ENCODE measurements at places on chromosomes 2 and 18.
A peak's percentile ranks its signal among the peaks of the same experiment; 100 is the strongest.

GRCh38 chr2:191854382-191855372 is 7.8 kb upstream of the CAVIN2 start:
- no peak for DNase-seq

DNA sequence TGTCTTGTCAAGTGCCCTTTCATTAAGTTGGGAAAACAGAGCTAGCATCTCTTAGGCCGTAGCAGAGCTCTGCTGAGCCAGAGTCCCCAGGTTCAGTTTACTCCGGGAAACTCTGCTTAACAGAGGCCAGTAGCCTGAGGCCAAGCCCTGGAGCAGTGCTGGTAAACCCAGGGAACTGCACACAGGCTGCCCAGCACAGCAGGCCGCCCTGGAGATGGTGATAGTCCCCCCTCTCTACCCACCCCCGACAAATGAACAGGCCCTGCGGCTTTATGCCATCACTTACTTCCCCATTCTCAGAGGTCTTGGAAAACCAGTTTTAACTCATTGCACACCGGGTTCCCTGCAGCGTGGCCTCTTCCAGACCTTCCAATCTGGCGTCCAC is 3.5 kb downstream of the CNNM4 start:
- DNase-seq, result no peak

GRCh38 chr2:127636248-127637235 is 9.4 kb upstream of the GPR17 start:
- no peak for DNase-seq

DNA sequence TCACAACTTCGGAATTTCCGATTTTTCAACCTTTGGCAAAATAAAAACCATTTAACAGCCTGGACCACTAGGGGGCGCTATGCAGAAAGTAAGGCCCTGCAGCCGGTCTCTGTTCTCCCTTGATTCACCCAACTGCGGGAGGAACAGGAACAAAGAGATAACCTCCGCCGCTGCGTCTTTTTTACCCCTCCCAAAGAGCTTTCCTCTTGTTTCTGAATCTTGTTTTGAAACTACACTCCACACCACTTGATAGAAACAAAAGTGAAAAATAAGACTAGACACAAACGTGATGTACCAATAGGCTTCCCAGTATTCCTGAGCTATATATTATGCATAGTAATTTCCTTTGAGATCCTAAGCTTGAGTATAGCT is 231.2 kb downstream of the MYO3B start:
- peak; percentile 57 for DNase-seq

DNA sequence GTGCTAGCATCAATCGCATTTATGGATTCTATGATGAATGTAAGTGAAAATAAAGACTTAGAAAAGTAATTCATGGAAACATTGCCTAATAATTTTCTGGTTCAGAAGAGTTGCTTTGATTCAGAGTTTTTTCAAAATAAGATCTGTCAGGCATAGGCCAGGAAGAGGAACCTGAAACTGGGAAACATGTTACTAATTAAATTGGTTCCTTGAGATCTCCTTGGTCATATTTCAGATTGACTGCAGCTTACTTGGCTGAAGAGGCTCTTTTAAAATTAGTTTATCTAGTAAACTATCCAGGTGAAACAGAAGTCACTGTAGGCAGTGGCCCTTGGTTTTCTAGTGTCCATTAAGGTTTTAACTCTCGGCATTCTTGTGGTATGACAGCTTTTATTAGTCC is 27.4 kb downstream of the PPP1CB start:
- no peak for DNase-seq

GRCh38 chr18:48028696-48029095 is 98.2 kb upstream of the SMAD2 start:
- no peak for DNase-seq

GRCh38 chr2:84886791-84887190 is 5.9 kb upstream of the TRABD2A start:
- DNase-seq, result no peak

DNA sequence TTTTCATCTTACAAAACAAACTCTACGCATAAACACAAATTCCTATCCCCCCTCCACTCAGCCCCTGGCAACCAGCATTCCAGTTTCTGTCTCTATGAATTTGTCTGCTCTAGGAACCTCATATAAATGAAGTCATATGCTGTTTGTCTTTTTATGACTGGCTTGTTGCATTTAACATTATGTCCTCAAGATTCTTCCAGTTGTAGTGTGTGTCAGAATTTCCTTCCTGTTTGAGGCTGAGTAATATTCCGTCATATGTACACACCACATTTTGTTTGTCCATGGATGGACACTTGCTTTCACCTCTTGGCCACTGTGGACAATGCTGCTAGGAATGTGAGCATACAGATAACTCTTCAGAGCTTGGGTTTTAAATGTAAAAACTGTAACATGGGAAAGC is 272.1 kb downstream of the GBX2 start:
- DNase-seq, result no peak

GRCh38 chr2:204004912-204005311 is 68.3 kb downstream of the ICOS start:
- DNase-seq, result no peak

- no peak for DNase-seq
These were observed 63.1 kb upstream of the KLHL14 start for GRCh38 chr18:32835951-32836350.

DNA sequence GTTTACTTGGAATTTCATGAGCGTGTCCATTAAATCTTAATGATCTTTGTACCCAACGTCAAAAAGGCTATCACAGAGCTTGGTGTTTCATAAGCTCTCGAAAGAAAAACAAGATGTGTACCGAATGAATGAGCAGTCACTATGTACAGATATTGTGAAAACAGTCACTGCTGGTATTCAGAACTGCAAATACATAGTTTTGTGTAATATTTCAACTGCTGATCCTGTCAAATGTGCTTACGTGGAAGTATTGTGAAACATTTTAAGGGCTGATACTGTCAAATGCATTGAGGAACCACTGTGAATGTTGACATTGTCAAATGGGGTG is 184.2 kb upstream of the KLHL29 start:
- no peak for DNase-seq

DNA sequence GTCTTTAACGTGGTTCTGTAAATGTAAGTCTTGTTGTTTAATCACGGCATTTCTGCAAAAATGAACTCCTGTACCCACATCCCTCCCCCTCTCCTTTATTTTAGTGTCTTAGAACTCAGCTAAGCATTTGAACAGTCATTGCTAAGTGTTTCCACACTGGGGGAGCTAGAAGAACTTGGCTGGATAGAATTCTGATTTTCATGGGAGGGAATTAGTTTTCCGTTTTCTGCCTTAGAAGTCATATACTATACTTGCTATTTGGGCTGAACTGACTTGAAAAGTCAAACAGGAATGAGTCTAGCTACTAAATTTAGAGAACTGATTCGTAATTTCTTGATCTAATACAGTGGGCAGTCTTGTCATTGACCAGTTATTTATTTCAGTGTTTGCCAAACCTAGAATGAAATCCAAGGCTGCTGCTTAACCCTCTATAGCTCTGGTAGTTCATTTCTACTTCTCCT is 61.1 kb downstream of the FMNL2 start:
- no peak for DNase-seq

- DNase-seq, result no peak
These were observed 30.2 kb downstream of the ITGB1BP1 start for GRCh38 chr2:9392898-9393765.

DNA sequence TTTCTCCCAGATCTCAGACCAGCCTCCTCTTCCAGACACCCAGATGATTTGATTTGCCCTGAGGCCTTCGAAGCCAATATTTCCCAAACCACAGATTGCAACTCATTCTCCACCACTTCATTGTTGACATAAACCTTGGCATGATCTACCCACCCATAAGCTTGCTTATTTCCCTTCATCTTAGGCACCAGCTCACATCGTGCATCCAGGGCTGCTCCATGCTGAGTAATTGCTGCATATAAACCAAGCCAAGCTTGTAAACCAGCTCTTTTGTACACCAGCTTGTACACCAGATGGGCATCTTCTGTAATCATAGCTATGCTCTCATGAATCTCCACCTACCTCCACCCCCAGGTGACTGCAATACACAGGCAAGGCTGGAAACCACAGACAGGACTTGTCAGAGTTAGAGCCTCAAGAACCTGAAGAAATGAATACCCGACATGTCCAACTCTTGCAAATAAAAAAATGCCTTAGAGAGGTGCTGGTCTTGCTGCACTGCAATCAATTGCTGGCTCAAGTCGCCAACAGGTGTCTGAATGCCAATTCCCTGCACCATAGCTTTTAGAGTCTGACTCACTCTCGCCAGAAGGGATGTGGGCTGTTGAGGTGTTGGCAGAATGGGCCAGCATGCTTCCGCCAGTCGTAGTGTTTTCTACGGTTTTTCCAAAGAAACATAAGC is 31.5 kb downstream of the TRABD2A start:
- DNase-seq, result no peak

DNA sequence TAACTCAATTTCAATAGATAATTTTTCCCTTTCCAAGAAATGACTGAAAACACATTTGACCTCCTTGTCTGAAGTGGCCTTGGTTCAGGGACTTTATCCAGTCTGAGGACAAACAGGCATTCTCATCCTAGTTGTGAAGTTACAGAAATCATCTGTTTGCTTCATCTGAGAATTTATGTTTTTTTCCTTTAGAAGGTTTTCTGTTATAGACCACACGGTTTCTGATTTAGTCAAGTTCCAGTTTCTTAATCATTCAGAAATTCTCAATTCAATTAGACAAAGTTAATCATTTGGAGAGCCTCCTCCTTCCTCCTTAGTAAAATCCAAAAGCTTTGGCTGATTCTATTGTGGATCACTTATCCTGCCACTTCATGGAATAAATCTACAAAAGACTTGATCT is 60.9 kb downstream of the ICOS start:
- DNase-seq, result no peak
